ENCODE measurements at places on chromosomes 2 and 18.

- no peak for DNase-seq
Measured at GRCh38 chr2:134957477-134957876, 38.9 kb downstream of the CCNT2 start.

DNA sequence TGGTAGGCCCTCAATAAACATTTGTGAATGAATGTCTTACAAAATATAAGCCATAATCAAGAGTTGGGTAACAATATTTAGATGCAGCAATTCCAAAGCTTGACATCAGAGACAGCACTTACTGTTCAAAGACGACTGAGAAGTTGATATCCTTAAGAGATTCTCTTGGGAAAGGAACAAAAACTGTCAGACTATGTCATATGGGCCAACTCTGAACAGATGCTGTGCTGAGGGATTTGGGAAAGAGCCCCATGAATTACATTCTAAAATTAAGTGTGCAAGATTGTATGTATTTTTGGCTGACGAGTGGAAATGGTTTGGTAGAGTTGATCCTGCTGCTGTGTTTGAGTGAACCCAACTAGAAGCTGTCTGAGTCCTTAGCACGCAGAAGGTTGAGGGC is 250.7 kb upstream of the LINC00305 start:
- DNase-seq, result no peak

DNA sequence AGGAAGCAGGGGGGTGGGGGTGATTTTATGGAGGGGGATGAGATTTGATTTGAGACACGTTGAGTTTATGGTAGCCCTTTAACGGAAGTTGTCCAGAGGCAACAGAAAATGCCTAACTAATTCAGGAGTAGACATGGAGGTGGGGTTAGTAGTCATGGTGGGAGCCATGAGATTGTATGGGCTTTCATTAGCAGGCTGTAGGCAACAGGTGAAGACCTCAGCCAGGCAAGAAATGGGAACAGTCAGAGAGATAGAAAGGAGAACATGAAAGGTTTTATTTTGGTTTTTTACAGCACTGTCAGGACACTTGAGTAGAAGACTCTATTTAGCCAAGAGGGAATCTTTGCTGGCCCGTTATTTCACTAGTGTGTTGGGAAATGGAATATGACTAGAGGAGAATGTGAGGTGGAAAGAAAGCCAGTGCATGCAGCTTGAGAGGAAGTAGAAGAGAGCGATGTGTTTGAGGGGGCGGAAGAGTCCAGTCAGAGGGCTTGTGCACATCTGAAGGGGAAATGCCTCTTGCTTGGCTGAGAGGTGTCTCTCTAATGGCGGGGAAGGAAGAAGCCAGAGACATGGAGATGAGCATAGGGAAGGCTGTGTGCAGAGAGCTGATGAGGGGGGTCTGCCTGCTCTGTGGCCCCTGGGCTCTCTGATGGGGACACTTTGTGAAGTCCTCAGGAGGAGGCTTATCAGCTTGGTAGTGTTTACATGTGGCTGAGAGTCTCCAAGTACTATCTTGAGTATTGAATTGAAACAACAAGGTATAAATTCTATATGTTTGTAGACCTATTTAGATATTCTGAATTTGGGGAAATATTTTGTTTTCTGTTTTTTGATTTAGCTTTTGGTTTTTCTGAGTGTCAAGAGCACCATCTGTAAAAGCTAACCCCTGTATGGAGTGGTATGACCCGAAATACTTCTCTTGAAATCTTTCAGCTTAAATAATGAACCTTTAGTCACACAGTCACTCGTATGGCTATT is 66.9 kb upstream of the ITM2C start:
- DNase-seq, result no peak

DNA sequence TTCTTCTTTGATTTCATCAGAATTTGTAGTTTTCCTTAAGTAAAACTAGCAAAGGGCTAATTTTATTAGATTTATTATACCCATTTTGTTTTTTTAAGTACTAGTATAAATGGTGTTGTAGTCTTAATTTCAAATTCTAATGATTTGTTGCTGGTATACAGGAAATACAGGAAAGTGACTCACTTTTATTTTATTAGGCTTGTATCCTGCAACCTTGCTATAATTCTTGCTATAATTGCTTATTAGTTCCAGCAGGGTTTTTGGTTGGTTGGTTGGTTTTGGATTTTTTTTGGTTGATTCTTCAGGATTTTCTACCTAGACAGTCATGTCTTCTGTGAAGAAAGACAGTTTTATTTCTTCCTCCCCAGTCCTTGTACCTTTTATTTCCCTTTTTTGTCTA is 110.6 kb upstream of the IL1R2 start:
- no peak for DNase-seq

DNA sequence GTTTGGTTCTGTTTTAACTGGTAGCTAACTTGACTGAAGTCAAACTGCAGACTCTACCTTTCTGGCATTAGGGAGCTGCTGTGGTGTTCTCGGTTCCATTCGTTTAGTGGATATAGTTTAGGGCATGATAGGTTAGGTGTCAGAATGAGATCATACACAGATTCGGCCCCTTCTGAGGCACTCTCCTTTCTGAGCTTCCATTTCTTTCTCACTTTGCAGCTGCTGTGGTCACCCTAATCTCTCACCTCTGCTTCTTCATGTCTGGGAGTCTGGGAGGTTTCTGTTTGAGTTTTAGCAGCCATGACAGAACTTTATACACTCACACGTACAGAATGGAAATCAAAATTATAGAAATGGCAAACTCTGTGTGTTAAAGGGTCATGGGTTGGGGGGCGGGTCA is 122.8 kb downstream of the ATP9B start:
- peak; percentile 54 for DNase-seq

GRCh38 chr2:32937602-32938448 is 8.9 kb upstream of the LTBP1 start:
- no peak for DNase-seq

DNA sequence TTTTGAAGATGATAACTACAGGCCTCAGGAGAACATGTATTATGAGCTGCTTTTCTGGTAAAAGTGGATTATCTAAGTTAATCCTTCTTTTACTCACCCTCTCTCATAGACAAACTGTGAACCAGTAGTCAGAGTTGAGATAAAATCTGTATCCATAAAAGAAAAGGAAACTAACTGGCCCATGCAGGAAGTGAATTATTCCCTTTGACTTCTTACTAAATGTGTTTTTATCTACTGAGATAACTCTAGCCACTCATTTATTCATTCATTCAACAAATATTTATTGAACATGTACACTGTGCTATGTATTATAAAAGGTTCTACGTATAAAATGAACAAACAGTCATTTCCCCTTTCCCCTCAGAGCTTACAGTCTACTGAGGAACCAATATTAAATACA is 10.0 kb downstream of the WDR35 start:
- no peak for DNase-seq

- no peak for DNase-seq
Measured at GRCh38 chr2:120912101-120912985, 176.7 kb downstream of the GLI2 start.

GRCh38 chr18:39960550-39960949 is 1994.5 kb upstream of the PIK3C3 start:
- DNase-seq, result no peak
